Activated T-cell treated with anti-CD3 and anti-CD28 coated beads for 4 hours (primary cell): ENCODE measurements at places on chromosomes 12 and 14.

GRCh38 chr12:3542911-3543310, 51.9 kb downstream of the PRMT8 start:
- DNase-seq, result no peak

DNA sequence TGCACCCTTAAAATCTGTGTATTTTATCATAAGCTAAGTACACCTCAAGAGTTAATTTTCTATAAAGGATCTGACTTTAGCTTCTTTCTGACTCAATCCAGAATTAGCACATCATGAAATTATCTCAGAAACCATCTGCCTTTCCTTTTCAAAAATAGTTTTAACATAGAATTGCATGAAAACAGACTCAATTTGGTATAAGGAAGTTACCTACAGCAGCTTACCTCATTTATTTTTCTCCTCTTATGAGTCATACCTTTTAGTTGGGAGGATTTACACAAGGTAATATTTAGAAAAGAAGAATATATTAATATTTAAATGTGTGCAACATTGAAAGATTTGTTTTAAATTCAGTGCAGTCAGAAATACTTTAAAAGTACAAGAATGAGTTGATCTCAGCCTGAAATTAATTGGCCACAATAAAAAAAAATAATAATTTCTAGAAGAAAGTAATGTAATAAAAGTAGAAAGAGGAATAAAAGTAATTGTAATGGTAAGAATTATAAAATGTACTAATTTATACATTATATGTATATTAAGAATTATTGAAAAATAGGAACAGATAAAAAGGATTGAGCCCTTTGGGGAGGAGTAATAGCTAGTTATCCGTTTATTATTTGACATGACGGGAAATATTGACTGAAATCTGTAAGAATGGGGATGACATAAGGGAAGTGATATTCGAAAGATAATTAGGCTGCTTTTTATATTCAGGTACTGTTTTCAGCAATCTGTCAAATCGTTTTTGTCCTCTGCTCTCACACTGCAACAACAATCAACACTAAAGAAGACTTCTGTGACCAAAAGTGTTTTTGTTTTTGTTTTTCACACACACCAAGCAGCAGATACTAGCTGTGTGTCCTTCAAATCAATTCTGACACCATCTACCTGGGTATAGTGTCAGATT, 20.5 kb downstream of the ADAM21 start:
- no peak for DNase-seq

DNA sequence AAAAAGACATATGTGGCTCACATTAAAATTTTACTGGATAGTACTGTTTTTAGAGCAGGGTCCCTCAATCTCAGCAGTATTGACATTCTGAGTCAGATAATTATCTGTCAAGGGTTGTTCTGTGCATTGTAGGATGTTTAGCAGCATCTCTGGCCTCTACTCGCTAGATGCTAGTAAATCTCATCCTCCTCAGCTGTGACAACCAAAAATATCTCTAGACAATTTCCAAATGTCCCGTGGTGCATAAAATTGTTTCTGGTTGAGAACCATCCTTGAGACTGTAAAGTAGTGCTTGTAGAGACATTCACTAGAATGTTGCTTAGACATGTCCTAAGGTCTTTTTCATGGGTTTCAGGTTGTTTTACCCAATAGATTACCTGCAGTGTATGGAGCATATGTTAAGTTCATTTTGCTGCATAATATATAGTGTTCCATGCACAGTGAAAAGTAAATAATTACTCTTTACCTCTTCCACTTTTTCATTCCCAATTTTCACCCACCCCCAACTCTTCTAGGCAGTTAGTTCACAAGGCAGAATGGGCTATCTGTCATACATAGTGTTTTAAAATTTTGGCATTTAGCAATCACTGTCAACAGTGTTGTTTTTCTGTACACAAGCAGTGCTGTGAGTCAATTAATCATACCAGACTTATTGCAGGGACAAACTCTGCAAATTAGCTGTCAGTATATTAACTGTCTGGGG, 200.2 kb upstream of the SLC38A2 start:
- DNase-seq, result no peak

DNA sequence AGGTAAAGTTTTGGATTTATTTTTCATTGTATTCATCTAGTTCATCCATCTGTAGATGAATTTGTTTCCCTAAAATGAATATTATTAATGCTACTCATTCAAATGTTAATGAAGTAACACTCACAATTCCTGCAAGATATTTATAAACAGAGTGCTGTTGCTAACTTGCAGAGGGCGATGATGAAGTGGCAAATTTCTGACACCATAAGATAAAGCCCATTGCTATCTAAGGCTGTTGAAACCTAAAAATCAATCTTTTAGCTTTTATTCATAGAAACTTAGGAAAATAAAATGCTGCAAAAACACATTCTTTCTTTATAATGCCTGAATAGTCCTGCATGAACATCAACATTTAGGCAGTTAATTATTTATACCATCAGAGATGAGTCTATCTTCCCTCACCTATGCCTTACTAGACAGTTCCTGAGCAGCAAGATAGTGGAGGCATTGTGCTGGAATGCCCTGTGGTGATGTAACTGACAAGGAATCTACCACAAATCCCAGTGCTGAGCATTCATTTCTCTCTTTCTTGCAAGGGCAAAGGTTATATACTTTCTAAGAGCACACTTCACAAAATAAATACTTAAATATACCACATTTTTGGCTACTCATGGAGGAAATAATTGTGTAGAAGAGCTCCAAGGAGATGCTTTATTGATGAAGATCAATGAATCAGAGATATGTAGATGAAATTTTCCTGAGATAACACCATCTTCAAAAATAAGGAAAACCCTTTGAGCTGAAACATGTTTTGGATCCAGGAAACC, 57.6 kb downstream of the LMNTD1 start:
- DNase-seq, result no peak
